ENCODE measurements at places on chromosomes 7 and 10.

DNA sequence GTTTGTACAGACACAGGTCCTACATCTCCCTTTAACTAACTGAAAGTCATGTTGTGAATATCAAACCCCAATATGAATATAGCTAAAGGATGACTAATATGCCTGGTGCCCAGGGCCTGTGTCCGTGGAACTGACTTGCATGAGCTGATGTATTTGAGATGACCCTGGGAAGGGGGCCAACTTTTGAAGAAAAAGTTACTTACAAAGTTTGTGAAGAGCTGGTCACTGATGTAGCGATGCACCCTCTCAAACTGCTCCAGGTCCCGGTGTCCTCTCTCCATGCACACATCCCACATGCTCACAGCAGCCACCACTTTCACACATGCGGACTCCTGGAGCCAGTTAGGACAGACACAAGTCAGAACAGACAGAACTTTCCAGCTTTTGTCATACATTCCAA lies 106.2 kb downstream of the ABCC2 start:
- DNase-seq = no peak

DNA sequence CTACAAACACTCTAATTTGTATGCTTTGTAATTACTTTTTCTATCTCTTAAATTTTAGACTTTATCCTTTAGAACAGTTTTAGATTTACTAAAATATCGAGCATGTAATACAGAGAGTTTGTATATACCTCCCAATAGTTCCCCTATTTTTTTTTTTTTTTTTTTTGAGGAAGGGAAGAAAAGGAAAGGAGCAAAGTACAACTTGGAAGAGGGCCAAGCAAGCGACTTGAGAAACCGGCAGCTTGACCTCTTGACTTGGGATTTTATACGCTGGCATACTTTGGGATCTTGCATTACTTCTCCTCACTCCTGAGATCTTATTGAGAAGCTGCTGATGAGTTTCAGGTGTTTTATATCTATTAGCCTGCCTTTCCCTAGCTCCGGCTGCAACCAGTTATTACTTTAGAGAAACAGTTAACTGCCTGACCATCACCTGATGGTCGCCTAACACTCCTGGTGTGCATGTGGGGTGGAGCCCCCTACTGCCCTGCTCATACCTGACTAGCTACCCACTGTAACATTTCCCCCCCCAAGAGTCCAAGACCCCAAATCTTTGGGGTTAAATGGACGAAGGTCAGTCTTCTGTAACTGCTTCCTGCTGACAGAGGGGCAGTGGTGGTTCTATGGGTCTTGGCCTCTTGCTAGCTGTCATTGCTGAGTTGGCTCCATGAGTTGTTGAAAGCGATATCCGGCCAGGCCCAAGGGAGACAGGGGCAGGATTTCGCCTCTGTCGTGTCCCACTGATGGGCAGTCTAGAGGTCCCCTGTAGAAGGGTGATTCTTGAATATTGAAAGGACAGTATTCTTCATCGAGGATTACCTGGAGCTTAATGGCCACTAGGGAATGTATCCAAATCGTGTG lies 28.5 kb downstream of the MKLN1 start:
- DNase-seq = no peak

- no peak for DNase-seq
Observed at GRCh38 chr10:52706332-52707070, 66.1 kb downstream of the MBL2 start.

- no peak for DNase-seq
Observed at GRCh38 chr10:79238606-79239005, 108.7 kb upstream of the PPIF start.

GRCh38 chr10:24255115-24255880 lies 46.4 kb downstream of the KIAA1217 start:
- no peak for DNase-seq

DNA sequence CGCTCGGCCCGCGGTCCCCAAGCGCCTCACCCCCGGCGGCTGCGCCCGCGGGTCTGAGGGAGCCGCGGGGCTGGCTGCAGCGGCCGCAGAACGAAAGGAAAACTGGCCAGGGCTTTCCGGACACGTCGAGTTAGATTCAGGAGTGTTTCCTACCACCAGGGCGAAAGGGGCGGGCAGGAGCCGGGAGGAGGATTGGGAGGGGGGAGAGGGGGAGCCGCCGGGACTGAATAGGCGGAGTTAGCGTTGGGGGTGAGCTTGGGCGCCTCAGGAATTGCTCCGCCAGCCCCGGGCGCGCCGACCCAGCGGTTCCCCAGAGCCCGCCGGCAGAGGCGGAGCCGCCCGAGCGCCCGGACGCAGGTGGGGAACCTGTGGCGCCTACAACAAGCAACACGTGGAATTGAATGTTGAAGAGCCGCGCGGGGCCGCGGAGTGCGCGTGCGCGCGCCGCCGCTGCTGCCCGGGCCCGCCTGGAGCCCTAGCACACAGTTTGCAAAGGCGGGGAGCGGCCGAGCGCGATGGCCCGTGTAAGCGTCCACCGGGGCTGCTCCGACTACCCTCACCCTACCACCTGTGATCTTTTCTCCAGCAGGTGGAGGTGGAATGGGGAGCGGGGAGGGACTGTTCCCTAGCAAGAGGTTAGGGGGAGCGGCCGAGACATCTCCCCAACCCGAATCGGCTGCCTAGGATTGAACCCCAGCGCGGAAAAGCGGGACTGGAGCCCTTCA lies at the start of gene CADPS2:
TSS of gene CADPS2 (minus strand) at position 104 of the 725 bp plus-strand sequence. CDS start 123 bp downstream, outside the sequence.
- DNase-seq = peak; percentile 69

DNA sequence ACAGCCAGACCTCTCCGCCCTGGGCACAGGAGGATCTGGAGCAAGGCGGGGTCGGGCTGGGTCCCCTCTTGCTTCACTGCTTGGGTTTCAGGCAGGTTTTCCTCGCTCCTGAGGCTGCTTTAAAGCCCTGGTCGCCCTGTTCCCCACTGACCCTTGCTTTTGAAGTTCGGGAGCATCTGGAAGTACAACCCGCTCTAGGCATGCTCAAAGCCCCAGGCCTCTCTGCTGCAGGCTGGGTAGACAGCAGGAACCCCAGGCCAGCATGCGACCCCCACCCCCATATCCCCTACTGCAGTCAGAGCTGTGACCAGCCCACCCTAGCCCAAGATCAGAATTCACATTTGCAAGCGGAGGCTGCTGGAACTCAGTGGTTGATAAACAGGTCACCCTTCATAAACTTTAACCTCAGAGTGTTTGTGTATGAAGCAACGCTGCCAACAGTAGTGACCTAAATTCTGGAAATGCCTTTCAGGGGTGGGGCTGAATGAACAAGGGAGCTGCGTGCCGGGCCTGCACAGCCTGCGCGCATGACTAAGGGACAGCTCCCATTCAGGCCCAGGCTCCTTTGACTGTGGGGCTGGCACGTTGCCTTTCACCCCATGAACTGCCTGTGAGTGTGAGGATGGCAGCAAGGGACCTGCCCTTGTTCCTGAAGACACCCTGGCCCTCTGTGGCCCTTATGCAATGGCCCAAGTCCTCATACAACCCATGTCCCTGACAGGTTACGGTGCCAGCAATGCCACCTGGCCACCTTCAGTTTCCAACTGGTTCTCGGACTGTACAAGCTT lies 52.5 kb downstream of the PROSER2 start:
- no peak for DNase-seq

- no peak for DNase-seq
Observed at GRCh38 chr7:36379831-36380504, 9.7 kb upstream of the ANLN start.

GRCh38 chr10:68106656-68107055 lies 2.6 kb upstream of the MYPN start:
- DNase-seq = no peak

DNA sequence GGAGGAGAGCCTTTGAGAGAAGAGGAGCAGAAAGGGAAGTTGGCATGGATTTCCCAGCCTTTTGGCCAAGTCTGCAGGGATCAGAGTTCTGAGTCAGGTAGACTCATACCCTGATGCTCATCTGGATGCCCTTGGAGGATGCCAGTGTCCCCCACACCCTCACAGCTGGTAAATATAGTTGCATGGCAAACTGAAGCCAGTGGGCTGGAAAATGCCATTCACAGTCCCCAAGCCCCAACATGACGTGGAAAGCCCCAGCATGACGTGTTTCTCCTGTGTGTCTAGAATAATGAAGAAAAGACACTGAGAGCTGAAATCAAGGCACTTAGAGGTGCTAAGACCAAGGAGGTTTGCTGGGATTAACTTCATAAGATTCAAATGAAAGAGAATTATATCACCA lies 24.8 kb upstream of the APBB1IP start:
- DNase-seq = no peak

DNA sequence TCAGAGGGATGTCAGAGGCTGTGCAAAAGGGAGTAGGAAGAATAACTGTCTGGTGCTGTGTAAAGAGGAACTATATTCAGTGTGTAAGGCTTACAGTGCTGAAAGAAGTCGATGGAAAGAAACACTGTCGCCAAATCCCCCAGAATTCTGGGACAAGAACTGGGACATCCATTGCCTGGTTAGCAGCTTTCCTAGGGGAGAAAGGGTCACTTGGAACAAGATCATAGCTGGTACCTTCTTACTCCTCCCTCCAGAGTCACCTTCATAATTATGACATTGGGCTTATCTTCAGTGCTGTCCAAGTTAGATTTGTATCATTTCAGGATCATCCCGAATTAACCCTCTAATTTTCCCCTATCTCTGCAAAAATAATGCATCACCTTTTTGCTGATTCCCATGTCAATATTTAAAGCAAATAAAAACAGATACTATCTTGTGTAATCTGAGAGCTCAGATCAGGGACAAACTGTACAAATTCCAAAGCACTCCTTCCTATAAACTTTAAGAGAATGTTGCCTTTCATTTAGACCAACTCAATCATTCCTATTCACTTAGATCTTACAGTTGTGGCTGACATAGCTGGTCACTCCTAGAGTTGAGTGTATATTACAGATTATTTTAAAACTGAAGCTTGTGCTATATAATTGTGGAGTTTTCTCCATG lies 96.5 kb downstream of the DNAH11 start:
- DNase-seq = no peak

- DNase-seq = no peak
Observed at GRCh38 chr7:90749262-90749661, 153.1 kb downstream of the CDK14 start.

- no peak for DNase-seq
Observed at GRCh38 chr10:77146712-77147336, 490.8 kb downstream of the KCNMA1 start.

DNA sequence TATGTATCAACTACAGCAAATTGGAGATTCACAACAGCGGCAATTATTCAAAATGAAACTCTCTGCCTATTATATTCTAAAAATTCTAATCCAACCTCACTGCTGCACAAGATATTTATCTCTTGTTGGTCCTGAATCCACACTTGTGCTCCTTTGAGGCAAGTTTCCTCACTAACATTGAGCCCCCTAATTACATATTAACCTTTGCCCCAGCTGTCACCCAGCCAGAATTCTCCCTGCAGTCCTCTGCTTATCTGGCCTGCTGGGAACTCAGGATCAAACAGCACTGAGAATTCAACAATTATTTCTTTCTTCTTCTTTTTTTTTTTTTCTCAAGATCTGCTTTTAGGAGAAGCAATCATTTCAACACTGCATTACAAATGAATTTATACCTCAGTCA lies 21.5 kb upstream of the PLAC9 start:
- DNase-seq = no peak

DNA sequence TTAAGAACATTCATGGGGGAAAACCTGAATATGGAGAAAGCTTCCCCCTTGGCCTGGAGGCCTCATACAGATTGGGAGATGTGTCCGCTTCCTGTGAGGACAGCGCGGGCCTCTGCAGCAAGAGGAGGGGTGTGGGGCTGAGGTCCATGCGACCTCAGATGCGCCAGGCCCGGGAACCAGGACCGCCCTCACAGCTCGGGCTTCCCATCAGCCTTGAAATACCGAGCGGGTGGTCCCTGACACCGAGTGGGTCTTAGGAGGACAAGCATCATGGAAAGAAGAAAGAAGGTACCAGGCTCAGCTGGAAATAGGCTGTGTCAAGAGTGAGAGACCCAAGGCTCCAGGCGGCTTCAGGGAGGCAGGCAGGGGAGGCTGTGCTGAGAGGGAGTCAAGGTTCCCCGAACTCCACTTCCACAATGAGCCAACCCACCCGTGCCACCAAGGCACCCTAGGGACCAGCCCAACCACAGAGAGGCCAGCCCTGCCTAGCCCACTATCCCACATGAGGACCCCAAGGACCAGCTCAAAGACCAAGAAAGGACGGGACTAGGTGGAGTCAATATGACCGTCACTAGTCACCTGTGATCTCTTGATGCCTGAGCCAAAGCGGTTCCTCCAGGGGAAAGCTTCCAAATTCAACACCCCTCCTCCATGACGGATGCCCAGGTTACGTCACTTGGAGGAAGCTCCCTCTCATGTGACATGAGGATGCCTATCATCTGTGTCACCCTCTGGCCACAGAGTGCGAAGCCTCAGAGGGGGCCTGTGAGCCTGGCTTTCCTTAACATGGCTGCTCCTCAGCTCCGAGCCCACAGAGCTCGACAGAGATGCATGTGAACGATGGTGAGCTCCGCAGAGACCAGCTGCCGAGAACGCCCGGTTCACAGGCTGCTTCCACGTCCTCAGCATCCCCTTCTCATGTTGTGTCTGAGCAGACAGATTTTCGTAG lies 103.7 kb downstream of the TCERG1L start:
- no peak for DNase-seq

GRCh38 chr10:13475124-13475523 lies 53.7 kb downstream of the BEND7 start:
- no peak for DNase-seq

GRCh38 chr10:121669028-121669374 lies 70.8 kb upstream of the FGFR2 start:
- DNase-seq = no peak

- DNase-seq = no peak
Observed at GRCh38 chr10:132708441-132708840, 77.5 kb downstream of the NKX6-2 start.

- no peak for DNase-seq
Observed at GRCh38 chr7:101159696-101160674, 5.4 kb downstream of the VGF start.

DNA sequence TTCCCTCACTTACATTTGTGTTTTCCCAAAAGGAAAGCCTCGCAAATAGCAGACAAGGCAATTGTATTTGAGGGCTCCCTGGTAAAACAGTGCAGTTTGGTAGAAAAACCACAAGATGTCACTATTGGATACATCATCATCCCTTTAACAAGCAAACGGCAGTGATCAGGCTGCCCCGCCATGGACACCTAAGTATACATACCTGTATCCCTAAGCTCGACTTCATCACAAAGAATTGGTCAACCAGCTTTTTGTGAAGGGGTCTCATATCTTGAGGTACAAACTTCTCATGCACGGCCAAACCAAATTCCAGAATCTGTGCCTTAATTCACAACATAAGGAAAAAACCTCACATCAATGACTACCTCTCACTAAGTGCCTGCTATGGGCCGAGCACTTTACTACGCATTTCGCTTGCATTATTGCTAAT lies 179.5 kb upstream of the IMMP2L start:
- peak; percentile 8 for DNase-seq

- DNase-seq = no peak
Observed at GRCh38 chr10:110647136-110647430, 2.9 kb downstream of the RBM20 start.

DNA sequence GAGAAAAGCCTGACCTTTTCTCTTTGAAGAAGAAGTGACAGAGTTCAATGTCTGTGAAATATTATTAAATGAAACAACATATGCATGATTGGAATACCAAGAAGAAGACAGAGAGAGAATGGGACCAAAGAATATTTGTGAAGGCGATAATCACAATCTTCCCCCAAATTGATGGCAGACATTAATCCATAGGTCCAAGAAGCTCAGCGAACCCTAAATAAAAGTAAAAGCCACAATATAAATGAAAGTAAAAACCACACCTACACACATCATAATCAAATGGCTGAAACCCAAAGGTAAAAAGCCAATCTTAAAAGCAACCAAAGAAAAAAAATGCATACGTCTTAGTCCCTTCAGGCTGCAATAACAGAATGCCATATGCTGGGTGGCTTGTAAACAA lies 84.0 kb downstream of the ODAD2 start:
- no peak for DNase-seq

GRCh38 chr7:140235114-140235513 lies 58.3 kb upstream of the KDM7A start:
- no peak for DNase-seq

All from NCI-H1930 (cell line).